NCI-H510A treated with DMSO at 0.1 percent for 48 hours (cell line): ENCODE measurements at places on chromosomes 6 and 20.

- DNase-seq = no peak
Measured at GRCh38 chr20:57893366-57893999, 183.7 kb upstream of the PMEPA1 start.

GRCh38 chr6:21213492-21213891 is 380.1 kb upstream of the SOX4 start:
- no peak for DNase-seq

DNA sequence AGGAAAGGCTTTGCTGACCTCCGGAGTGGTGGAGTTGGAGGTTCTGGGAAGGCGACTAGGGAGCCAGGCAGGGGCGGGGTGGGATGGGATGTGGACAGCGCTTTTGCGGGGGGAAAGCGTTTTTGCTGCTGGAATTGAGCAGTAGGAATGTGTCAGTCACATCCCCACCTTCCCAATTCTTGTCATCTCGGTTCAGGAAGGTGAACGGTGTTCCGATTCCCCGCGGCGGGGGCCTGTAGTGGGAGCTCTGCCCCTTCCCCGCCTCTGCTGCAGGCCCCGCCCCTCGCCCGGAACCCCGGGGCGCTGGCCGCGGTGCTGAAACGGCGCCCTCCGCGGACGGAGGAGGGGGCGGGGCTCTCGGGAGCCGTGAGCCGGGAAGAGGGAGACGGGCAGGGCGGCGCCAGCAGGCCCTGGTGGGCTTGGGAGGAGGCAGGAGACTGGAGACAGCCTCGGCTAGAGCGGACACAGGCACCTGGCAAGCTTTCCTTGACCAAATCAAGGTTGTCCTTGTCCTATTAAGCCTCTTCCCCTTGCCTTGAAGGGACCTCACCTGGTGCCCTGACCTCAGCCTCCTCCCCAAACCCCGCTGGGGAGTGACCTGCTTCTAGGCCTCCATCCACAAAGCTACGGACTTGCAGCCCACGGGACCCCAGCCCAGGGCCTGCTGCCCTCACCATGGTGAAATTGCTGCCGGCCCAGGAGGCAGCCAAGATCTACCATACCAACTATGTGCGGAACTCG is at the start of gene LHFPL5:
LHFPL5 (plus strand) TSS at position 357 of the 741 bp plus-strand sequence; CDS start at position 676, 319 bp downstream.
- peak; percentile 87 for DNase-seq

GRCh38 chr6:15608396-15608795 is 54.4 kb downstream of the DTNBP1 start:
- no peak for DNase-seq

DNA sequence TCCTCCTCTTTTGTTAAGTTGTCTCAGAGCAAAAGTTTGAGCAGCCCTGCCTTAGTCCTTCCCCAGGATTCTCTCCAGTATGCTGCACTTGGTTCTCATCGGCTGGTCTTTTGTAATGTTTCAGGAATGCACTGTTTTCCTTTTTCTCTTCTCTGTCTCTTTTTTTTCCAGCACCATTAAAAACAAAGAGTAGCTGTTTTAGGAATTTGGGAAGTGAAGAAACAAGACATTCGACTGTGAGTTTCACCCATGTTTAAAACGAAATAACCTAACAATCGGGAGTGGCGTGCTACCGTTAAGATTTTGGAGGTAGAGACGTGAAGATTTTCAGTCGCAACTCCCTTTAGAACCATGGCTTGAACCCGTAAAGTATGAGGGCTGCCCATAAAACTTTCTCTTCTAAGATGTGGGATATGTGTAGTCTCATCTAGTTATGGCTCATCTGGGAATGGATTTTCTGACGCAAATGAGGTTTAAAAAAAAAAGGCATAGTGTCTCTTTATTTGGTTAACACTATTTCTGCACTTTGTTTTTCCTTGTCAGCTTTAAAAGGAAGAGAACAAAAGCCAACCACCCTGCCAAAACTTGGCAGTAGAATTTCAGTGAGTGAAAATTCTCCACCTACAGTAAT is 35.9 kb upstream of the RAB23 start:
- no peak for DNase-seq

DNA sequence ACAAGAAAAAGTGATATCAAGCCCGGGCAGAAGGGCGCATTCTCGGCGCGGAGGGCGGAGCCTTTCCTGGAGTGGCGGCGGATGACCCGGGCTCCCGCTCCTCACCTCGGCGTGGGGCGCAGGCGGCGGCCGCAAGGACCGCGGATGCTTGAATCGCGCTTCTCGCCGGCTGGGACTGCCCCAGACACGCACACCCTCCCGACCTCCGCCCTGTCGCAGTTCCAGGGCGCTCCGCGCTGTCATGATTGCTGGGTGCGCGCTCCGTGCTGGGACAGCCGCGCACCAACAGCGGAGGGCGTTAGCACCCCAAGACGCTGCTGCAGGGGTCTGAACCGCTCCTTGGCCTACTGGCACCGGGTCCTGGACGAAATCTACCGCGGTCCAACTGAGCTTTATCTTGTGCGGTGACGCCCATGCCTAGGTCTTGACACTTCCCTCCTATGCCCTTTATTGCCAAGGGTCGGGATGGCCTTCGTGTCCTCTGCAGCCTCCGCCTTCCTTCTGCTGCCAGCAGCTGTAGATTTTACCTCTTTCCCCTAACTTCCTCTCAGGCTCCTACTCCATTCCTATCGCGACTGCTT is 43.3 kb downstream of the IRAK1BP1 start:
- no peak for DNase-seq
